A549 treated with CpdA at 1 μM for 4 hours (cell line): ENCODE measurements at places on chromosomes 2 and 18. TPM values are rescaled to one million over a fixed set of nuclear protein-coding genes. Genes with fewer than 3 reads are reported as not detected.

The FAM117B gene
- 2.3 to 2.9 TPM (median 2.5 TPM) in 5 replicates for total RNA-seq

The PCARE gene
- total RNA-seq: not detected in 5 replicates

The DNAJC5G gene
- total RNA-seq: not detected in 5 replicates

The MBD2 gene
- total RNA-seq: 41.6 to 67.3 TPM (median 61.0 TPM) in 5 replicates

The PROKR1 gene
- 0.03 TPM in 1 of 5 replicates, not detected in the others for total RNA-seq

The DUSP11 gene
- 40.7 to 46.7 TPM (median 41.4 TPM) in 5 replicates for total RNA-seq

The RAB6D gene
- 0.01 TPM in 1 of 5 replicates, not detected in the others for total RNA-seq

The GAREM1 gene
- total RNA-seq: 2.1 to 2.8 TPM (median 2.4 TPM) in 5 replicates

The CCDC195 gene
- not detected in 5 replicates for total RNA-seq

The POTEI gene
- total RNA-seq: 0.01 TPM in 1 of 5 replicates, not detected in the others

The RTP5 gene
- not detected in 5 replicates for total RNA-seq

The ACVR2A gene
- total RNA-seq: 3.5 to 4.4 TPM (median 3.6 TPM) in 5 replicates

The DNAH6 gene
- 0.02 to 0.05 TPM (median 0.04 TPM) in 4 of 5 replicates, not detected in the other for total RNA-seq

The SRBD1 gene
- 7.8 to 10.5 TPM (median 8.7 TPM) in 5 replicates for total RNA-seq

The SDC1 gene
- 161 to 205 TPM (median 186 TPM) in 5 replicates for total RNA-seq

The TEX44 gene
- total RNA-seq: not detected in 5 replicates

The MC5R gene
- total RNA-seq: not detected in 5 replicates

The CHRNA1 gene
- not detected in 5 replicates for total RNA-seq

The ZDBF2 gene
- total RNA-seq: 0.86 to 1.6 TPM (median 1.2 TPM) in 5 replicates

The PARD6G gene
- 2.1 to 3.7 TPM (median 3.0 TPM) in 5 replicates for total RNA-seq

The EML6 gene
- 1.0 to 2.4 TPM (median 1.2 TPM) in 5 replicates for total RNA-seq

The TMEM163 gene
- 0.07 to 0.12 TPM (median 0.07 TPM) in 3 of 5 replicates, not detected in the others for total RNA-seq

The SLC38A11 gene
- not detected in 5 replicates for total RNA-seq

The GPBAR1 gene
- total RNA-seq: 0.07 to 0.17 TPM (median 0.15 TPM) in 5 replicates
